Activated naive CD4-positive, alpha-beta T cell (primary cell): ENCODE measurements at places on chromosomes 7 and 10.

DNA sequence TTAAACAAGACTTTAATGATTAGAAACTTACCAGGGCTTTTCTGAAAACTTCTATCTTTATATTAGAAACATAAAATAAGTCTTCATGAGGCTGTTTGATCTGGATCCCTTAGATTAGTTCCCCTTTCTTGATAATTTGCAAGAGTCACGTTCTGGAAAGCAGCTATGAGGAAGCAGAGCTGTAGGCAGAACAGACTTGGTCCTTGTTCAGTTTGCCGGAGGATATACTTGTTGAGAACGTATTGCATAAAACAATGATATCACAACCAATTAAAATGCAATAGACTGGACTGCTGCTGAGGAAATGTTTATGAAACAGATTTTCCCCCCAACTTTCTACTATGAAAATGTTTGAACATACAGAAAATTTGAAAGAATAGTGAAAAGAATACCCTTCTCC lies 2.8 kb downstream of the SAMD9L start:
- DNase-seq, result no peak

DNA sequence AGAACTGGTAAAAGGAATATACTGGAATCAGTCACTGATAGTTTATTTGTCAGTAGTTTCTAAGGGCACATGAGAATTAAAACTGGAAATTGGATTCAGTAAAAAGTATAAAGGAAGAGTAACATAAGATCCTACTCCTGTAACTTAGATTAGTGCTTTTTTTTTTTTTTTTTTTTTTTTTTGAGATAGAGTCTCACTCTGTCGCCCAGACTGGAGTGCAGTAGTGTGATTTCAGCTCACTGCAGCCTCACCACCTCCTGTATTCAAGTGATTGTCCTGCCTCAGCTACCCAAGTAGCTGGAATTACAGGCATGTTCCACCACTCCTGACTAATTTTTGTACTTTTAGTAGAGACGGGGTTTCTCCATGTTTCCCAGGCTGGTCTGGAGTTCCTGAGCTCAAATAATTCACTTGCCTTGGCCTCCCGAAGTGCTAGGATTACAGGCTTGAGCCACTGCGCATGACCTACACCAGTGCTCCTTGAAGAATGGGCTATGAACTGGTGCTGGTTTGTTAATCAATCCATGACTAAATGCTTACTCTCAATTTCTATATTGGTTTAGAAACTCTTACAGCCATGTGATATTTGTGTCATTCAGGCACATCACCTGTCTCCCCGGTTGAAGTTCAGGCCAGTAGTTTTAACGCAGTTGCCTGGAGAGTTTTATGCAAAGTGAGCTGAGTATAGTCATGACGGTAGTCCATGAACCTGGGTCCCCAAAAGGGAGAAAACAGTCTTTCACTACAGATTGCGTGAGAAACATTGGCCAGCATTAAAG lies 65.0 kb downstream of the ZEB1 start:
- DNase-seq, result no peak

DNA sequence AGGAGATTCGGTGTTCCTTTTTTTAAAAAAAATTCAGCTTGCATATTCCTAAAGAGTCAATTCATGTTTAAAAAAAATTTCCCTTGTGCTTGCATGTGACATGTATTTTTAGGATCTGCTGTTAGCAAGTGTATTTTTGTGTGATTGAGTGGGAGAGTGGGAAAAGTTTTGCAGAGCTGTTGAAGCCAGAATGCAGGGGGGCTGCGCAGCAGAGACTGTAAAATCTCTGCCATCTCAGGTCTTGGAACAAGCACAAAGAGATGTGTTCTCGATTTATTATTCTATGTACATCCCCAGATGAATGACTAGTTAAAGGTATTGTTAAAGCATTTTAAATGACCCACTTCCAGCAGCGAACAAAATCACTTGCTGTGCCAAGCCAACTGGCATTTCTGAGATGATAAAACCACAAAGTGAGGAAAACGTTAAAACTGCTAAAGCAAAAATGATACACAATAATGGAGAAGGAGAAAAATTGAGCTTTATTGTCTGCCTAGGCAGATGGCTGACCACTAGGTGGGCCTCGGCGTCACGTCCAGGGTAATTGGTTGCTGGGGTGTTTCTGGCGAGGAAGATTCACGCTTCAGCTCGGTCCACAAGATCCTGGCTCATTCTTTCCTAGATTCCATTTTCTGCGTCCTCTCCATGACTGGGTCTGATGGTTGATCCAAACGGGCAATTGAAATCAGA lies 67.0 kb upstream of the ATRNL1 start:
- no peak for DNase-seq

DNA sequence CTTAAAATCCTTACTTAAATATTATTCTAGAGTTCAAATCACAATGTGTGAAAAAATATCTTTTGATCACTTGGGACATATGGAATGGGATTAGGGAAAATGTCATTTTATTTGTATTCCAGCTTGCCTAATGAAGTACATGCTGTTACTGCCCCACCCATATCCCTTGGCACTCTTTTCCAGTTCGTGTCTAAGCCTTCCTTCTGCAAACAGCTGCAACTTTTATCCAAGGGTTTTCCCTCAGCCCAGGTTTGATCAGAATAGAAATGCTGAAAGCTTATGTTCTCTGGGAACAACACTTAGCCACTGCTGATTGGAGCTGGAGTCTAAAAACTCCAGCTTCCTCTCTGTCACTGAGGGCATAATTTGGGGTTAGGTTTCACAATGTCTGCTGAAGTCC lies 214.1 kb upstream of the FAM3C start:
- DNase-seq, result no peak

- no peak for DNase-seq
These were observed 320.5 kb downstream of the PTPRN2 start for GRCh38 chr7:158266817-158267741.

- DNase-seq, result no peak
These were observed 59.9 kb upstream of the DNAJB6 start for GRCh38 chr7:157276731-157277562.

DNA sequence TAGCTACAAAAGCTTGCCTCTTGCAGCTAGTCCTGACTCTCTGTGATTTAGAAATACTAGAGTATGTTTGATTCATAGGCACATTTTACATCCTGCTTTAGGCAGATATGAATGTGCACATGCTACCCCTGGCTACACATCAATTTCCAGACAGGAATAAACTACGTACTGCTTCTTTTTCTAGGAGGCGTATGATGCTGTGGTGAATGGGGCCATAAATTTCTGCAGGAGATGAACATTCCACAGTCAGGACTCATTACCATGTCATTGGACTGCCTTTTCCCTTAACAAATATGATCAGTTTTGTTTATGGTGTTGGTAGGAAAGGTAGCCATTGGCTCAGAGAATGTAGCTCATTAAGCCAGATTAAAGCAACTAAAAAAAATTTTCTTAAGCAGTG lies 50.1 kb upstream of the IFRD1 start:
- no peak for DNase-seq

- no peak for DNase-seq
These were observed 683 bp upstream of the ANKRD22 start for GRCh38 chr10:88852327-88852726.

- no peak for DNase-seq
These were observed 67.3 kb upstream of the GRB10 start for GRCh38 chr7:50849991-50850390.

- DNase-seq, result no peak
These were observed 812 bp downstream of the DOCK1 start for GRCh38 chr10:126905776-126906703.

- DNase-seq, result no peak
These were observed 370.8 kb downstream of the AUTS2 start for GRCh38 chr7:69968969-69969556.

- no peak for DNase-seq
These were observed 2.1 kb downstream of the ENTPD7 start for GRCh38 chr10:99661377-99661763.

- no peak for DNase-seq
These were observed 251.9 kb upstream of the KCND2 start for GRCh38 chr7:120021085-120021484.

- no peak for DNase-seq
These were observed 64.9 kb upstream of the PPIF start for GRCh38 chr10:79282388-79282787.

GRCh38 chr10:8404721-8405120 lies 350.2 kb downstream of the GATA3 start:
- DNase-seq, result no peak

- DNase-seq, result no peak
These were observed 63.7 kb downstream of the LARP4B start for GRCh38 chr10:867807-868206.

DNA sequence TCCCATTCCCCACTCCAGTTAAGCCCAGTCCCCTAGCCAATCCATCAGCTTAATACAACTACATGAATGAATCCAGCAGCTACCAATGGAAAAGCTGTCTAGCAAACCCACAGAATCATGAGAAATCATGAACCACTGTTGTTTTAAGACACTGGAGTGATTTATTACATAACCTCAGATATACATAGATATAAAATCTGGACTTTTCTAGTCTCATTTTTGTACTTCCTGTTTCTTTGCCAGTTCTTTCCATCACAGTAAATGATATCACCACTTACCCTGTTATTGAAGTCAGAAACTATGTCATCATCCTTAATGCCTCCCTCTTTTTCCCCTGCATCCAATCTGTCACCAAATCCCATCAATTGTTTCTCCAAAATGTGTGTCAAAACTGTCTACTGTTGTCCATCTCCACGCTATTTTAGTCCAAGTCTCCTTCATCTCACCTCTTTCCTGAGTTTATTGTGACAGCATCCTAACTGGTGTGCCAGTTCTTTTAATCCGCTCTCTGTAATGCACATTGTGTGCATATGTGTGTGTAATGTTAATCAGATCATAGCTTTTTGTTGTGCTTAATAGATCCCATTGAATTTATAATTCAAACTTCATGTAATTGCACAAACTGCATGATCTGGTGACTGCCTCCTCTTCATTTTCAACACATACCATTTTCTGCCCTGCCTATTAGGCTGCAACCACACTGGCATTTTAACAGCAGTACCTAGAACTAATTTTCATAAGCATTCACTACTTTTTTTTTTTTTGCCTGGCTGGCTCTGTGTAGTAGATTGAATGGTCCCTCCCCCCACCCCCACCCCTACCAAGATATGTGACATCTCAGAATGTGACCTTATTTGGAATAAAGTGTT lies 56.0 kb downstream of the MKLN1 start:
- no peak for DNase-seq
